ENCODE measurements at places on chromosomes 1 and 21.
A peak's percentile ranks its signal among the peaks of the same experiment; 100 is the strongest.

DNA sequence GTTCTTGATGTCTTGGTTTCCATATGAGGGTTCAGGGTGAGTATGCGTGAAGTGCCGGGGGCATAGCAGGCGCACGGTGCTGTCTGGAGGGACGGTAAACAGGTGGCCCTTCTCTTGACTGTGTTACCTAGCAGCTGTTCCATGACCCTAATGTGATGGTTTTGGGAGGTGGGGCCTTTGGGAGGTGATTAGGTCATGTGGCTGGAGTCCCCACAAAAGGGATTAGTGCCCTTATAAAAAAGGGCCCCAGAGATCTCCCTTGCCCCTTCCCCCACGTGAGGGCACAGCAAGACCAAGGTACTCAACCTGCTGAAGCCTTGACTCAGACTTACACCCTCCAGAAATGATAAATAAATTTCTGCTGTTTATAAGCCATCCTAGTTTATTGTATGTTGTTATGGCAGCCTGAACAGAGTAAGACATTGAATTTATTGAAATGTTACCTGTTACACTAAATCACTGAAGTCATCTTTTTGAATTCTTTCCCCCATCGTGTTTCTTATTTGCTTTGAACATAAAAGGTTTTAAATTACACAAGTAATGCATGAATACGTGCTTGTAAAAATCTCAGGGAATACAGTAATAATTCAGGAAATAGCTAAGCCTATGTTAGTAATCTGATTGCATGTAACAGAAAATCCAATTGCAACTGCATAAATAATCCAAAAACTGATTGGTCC lies 15.6 kb downstream of the TRAPPC10 start:
- DNase-seq: no peak

DNA sequence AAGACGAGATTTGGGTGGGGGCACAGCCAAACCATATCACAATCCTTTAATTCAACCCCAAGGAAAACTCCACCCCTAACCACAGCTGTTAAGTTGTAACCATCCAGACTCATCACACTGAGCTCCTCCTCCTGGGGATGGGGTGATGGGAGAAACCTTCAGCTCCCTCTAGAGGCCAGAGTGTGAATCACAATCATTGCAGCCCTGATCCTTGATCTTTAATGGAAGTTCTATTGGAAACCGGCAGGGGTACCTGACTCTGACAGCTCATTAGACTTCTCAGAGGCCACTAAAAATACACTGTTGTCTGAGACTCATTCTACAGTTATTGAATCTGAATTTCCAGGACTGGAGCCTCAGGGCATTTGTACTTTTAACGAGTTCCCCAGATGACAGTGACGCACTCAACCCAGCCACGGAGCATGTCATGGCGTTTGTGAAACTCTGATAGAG lies 127.2 kb downstream of the IGSF21 start:
- DNase-seq: peak; percentile 35

DNA sequence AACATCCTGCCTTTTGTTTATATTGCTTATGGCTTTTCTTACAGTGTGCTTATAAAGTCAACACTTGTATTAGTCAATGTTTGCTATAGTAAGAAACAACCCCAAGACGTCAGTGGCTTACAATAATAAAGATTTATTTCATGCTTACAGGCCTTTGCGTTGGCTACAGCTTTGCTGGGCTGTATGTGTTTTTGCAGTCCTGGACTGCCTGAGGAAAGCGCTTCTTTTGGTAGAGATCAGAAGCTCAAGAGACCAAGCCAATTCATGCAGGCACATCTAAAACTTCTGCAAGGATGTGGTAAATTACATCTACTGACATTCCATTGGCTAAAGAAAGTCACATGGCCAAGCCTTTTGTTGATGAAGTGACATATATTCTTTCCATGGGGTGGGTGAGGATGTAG lies 17.5 kb upstream of the PRKAA2 start:
- peak; percentile 38 for DNase-seq

DNA sequence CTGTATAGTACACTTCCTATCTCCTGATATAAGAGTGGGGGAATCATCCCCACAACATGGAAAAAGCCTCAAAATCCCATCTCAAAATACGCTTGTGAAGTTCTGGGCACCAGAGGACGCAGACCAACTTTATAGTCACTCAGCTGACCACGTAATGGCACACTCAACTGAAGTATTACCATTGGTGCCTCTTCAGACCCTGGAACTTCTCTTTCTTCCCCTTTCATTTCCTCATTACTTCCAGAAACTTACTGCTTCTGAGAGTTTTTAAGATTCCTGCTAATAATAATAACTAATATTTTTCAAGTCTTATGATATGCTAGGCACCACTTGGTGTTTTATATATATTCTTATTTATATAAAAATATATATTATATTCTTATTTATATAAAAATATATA lies 202.6 kb downstream of the PTPRC start:
- no peak for DNase-seq

DNA sequence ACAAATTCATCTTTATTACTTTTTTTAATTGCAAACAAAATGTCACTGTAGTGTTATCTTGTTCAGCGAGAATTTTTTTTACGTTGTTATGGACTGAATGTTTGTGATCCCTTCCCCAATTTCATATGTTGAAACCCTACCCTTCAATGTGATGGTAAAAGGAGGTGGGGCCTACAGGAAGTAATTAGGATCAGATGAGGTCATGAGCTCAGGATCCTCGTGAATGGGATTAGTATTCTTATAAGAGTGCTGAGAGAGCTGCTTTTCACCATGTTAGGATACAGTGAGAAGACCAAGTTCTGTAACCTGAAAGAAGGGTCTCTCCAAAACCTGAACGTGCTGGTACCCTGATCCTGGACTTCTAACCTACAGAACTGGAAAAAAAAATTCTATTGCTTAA lies 646.0 kb upstream of the TMPRSS15 start:
- no peak for DNase-seq

DNA sequence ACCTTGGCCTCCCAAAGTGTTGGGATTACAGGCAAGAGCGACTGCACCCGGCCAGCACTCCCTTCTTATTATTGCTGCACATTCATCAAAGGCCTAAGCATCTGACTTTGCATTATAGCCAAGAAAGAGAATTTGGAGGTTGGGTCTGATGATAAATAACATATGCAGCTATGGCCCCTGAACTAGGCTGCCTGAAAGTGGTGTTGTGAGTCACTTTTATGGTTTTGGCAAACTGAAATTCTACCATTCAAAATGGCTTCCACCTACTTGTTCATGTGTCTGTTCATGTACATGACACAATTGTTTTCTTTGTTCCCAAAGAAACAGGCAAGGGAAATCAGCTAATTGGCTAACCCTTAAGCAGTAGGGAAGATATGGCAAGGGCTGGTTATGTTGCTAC lies 25.0 kb upstream of the UAP1 start:
- no peak for DNase-seq

GRCh38 chr21:31293986-31294385 lies 50.1 kb downstream of the TIAM1 start:
- no peak for DNase-seq

DNA sequence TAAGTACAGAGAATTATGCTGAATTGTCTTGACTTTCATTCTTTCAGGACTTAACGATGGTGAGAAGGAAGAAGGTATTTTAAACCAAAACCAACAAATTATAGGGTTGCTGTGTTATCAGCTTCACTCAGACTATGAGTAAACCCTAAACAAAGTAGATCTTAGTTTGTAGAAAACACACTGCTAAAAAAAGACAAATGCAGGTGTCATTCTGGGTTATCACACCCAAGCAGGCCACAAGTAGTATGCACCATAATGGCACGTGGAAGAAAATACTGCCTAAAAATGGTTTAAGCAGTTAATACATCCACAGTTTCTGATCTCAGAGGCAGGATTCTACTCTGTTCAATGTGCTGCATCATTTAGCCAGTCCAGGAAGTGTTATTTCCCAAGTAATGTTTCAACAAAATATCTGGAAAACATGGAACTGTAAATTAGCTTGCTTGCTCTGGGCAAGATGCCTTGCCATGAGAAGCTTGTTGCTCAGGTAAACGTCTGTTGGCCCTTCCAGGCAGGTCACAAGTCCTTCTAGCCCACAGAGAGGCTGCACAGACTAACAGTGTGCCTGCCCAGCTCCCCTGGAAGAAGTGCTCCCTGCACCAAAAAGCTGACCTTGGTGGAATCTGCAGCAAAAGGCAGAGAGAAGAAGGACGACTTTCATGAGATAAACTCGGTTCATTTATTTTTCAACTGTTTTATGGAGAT lies 4.1 kb downstream of the DIPK1A start:
- DNase-seq: no peak

- DNase-seq: no peak
Measured at GRCh38 chr1:78075621-78076020, 29.9 kb downstream of the GIPC2 start.

DNA sequence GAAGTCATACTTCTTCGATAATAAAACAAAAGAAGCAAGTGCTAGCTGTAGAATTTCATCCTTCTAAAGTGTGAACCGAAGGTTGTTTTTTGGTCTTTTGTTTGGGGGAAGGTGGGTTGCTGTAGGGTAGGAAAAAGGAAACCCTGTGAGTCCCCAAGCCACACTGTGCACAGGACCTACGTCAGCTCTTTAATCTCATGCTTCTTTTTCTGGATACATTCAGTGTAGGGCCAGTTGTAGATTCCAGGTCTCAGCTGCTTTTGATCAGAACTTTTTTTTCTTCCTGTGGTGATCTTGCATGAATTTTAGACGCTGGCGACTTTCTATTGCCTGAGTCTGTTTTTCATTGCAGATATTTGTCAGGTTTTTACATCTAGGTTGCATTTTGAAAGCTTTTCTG lies 40.2 kb downstream of the BCL9 start:
- no peak for DNase-seq

- DNase-seq: no peak
Measured at GRCh38 chr1:3864884-3865283, 7.6 kb downstream of the DFFB start.

DNA sequence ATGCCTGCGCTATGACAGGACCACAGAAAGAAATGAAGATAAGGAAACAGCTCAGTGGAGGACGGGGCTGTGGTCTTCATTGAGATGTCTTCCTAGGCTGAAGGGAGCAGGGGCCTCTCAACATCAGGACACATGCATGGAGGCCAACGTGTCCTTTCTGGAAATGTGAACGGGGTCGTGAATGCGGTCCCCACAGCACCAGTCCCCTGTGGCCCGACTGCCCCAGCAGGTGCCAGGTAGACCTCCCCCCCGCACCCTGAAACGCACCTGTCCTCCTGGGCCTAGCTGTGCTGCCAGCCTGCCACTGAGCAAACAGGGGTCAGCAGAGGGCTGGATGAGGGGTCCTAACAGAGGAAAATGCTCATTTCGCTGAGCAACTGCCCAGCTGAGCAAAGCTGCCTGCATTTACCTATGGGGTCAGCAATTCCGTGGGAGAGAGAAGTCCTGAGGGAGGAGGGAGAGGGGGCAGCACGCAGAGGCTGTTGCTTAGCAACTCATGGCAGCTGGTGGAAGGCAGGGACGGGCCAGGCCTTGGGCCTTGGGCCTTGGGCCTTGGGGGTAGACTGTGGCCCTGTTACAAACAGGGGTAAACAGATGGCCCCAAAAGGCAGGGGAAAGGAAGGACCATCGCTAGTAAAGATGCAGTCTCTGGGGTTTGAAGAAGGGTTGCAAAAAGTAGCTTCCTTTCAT lies 77.4 kb downstream of the NPHP4 start:
- DNase-seq: no peak

GRCh38 chr1:68594851-68595250 lies 98.0 kb upstream of the DEPDC1 start:
- no peak for DNase-seq

Measured in NCI-H2029 (cell line).